ENCODE measurements at places on chromosomes 11 and 22. TPM values are rescaled to one million over a fixed set of nuclear protein-coding genes. Genes with fewer than 3 reads are reported as not detected.

DNA sequence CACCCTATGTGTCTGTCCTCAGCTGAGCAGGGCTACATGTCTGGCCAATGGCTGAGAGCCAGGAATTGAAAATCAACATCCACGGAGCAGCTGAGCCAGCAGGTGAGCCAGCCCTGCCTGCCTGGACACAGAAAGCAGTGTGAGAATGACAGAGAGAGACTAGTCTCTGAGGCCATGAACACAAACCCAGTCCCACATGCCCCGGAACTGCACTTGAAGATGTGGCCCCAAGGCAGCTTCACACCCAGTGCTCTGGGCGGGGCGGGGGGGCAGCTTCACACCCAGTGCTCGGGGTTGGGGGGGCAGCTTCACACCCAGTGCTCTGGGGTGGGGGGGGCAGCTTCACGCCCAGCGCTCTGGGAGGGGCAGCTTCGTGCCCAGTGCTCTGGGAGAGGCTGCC, 37.6 kb downstream of the TRMU start:
- H3K36me3 ChIP-seq, result no peaks in the 10 kb centered on the region
- H3K27ac ChIP-seq, result no peak overlapping the region
- no peak overlapping the region for H3K4me3 ChIP-seq
- no peaks in the 10 kb centered on the region for H3K4me1 ChIP-seq
- H3K27me3 ChIP-seq, result no peaks in the 10 kb centered on the region

DNA sequence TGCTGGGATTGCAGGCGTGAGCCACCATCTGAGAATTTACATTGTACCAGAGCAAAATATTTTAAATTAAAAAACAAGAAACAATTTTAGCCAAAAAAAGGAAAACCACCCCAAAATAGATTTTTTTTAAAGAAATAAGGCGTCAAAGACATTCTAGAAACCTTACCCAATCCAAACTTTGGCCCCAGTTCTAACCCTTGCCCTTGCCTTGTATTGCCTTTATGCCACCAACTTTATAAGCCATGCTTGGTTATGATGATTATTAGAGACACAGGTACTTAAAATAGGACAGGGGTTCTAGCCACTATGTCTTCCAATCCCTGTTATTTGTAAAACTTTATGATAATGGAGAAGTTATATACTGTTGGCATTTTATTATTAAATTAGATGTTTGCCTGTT, 11.8 kb downstream of the C11orf54 start:
- H3K4me3 ChIP-seq, result no peak overlapping the region
- H3K27ac ChIP-seq, result no peak overlapping the region
- H3K36me3 ChIP-seq, result no peaks in the 10 kb centered on the region
- no peaks in the 10 kb centered on the region for H3K4me1 ChIP-seq
- no peaks in the 10 kb centered on the region for H3K27me3 ChIP-seq

DNA sequence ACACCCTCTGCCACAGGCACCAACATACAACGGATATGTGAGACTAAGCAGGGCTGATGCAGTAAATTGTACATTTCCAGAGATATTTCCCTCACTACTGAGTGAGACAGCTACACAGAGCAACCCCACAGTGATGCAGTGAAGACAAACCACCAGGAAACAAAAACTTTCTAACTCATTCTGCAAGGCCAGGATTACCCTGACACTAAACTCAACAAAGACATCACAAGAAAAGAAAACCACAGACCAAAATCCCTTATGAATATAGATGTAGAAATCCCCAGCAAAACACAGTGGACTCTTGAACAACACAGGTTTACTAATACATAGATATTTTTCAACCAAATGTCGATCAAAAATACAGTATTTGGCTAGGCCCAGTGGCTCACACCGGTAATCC, 1.5 kb upstream of the SLC7A4 start:
- no peaks in the 10 kb centered on the region for H3K36me3 ChIP-seq
- DNase-seq, result no peak
- H3K4me3 ChIP-seq, result no peak overlapping the region
- H3K4me1 ChIP-seq, result peaks cover 23% of the 10 kb centered on the region
- no peak overlapping the region for H3K27ac ChIP-seq
- peaks cover 19% of the 10 kb centered on the region for H3K27me3 ChIP-seq

- H3K4me1 ChIP-seq, result no peaks in the 10 kb centered on the region
- no peak for DNase-seq
- no peaks in the 10 kb centered on the region for H3K27me3 ChIP-seq
- H3K27ac ChIP-seq, result no peak overlapping the region
Measured at GRCh38 chr22:50459016-50459415, 15.8 kb downstream of the SBF1 start.

DNA sequence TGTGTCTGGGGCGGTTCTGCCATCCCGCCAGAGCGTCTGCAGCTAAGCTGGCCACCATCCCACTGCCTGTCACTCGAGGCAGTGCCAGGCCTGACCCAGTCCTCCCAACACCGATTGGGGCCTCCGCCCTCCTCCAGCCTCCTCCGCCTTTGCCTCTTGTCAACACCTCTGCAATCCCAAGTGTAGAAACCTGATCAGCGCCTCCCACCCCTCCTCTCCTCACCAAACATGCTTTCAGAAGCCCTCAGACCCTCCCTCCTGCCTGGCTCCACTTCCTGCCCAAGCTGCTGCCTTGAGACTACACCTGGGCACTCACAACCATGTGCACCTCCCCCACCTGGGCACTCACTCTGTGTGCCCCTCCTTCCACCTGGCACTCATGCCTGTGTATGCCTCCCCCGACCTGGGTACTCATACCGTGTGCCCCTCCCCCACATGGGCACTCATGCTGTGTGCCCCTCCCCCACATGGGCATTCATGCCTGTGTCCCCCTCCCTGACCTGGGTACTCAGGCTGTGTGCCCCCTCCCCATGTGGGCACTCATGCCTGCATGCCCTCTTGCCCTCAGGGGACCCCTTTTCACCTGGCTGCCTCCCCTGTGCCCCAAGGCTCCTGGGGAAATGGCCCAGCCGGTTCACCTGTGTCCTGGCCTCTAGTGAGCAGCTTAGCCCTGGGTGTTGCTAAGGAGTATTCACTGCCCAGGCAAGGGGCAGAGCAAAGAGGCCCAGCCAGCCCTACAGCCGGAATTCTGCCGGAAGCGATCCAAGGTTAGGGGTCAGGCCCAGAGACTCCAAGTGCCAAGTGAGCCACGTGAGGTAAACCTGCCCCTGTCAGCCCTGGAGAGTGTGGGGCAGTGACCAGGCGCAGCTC, 5.5 kb upstream of the IFITM10 start:
- DNase-seq, result no peak
- H3K27me3 ChIP-seq, result no peaks in the 10 kb centered on the region
- peaks cover 67% of the 10 kb centered on the region for H3K36me3 ChIP-seq
- H3K4me3 ChIP-seq, result no peak overlapping the region
- peak overlapping the region; percentile 99 for H3K27ac ChIP-seq

DNA sequence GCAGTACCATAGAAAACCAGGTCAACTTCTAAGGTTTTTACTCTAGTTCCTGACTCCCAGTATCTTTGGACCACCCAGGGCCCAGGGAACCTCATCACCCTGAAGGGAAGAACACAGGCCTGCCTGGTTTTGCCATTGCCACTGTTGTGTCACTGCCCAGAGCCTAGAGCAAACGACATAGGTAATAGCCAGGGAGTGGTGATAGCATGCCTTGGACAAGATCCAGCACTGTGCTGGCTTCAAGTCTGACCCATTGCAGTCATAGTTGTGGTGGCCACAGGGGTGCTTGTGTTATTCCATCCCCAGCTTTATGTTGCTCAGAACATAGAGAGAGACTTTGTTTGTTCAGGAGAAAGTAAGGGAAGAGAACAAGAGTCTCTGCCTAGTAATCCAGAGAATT, 2310.2 kb downstream of the LRRC4C start:
- H3K36me3 ChIP-seq, result no peaks in the 10 kb centered on the region
- DNase-seq, result no peak
- H3K4me3 ChIP-seq, result no peak overlapping the region
- H3K27ac ChIP-seq, result no peak overlapping the region

GRCh38 chr11:38060920-38061319, 1462.9 kb upstream of the RAG2 start:
- no peak overlapping the region for H3K27ac ChIP-seq
- no peak for DNase-seq
- no peaks in the 10 kb centered on the region for H3K27me3 ChIP-seq
- H3K4me1 ChIP-seq, result no peaks in the 10 kb centered on the region

DNA sequence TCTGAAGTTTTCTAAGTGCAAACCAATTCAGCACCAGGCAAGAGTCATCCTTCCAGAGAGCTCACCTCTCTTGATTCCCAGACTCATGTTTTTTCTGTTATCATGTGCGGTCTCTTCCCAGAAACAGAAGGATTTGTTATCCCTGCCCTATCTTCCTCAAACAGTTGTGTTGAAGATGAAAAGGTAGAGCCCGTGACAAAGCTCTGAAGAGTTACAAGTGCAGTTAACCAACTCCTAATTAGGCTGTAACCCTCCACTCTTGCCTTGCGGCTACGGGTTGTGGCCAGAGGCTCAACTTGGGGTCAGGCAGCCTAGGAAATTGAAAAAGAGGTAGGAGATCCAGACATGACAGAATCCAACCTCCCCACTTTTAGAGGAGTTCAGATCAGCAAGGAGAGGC, 76.2 kb upstream of the CADM1 start:
- H3K4me3 ChIP-seq, result no peak overlapping the region
- DNase-seq, result no peak
- no peaks in the 10 kb centered on the region for H3K36me3 ChIP-seq

DNA sequence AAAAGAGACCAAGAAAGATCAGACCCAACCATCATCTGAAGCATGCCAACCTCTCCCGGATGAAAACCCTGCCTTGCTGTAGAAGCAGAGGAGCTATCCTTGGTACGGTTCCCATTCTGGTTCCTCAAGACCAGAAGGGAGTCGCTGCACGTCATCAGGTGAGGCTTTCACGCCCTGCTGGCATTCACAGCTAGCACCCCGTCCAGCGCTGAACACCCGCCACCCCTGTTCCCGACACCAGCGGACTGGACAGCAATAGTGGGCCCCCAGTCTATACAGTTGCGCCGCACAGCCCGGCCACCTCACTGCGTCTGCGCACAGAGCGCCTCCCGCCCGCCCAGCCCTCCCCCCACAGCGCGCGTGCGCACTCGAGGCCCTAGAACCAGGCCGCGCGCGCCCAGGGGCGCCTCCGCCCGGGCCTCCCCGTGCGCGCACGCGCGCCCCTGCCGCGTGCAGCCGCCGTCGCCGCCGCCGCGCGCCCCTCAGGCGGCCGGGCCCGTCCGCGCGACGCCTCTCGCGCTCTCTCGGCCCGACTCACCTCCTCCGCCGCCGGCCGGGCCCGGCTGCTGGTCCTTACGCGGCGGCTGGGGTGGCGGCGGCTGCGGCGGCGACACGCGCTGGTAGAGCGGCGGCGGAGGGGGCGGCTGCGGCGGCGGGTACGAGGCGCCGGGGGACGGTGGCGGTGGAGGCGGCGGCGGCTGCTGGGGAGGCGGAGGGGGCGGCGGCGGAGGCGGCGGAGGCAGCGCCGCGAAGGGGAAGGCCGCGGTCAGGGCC, 706 bp downstream of the SF1 start:
- peaks cover 42% of the 10 kb centered on the region for H3K36me3 ChIP-seq
- H3K27me3 ChIP-seq, result no peaks in the 10 kb centered on the region
- peak overlapping the region; percentile 100 for H3K27ac ChIP-seq
- DNase-seq, result peak; percentile 70
- peak overlapping the region; percentile 93 for H3K4me3 ChIP-seq

DNA sequence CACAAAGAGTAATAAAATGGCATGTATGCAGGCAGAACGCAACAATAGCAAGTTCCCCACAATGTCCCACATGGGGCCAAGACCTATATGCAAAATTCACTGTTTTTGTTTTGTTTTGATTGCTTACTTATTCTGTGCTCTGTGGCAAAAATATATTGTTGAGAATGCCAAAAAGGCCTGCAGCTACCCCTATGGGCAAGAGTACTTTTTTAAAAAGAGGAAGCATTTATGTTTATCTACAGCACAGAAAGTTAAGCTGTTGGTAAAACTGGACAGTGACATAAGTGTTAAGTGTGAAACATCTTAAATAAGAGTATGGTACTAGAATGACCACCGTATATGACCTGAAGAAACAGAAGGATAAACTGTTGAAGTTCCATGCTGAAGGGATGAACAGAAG, 301.9 kb upstream of the ZC3H12C start:
- no peak for DNase-seq
- H3K27me3 ChIP-seq, result no peaks in the 10 kb centered on the region
- no peak overlapping the region for H3K4me3 ChIP-seq
- H3K36me3 ChIP-seq, result no peaks in the 10 kb centered on the region
- H3K27ac ChIP-seq, result no peak overlapping the region

Gene C11orf86
- total RNA-seq, result not detected

Gene MS4A2
- not detected for total RNA-seq

Gene UPK3A
- total RNA-seq, result 6.4 TPM

Gene SCN4B
- 8.1 TPM for total RNA-seq
